Neural progenitor cell (in vitro differentiated cells): ENCODE measurements at places on chromosomes 1 and 21. TPM values are rescaled to one million over a fixed set of nuclear protein-coding genes. Genes with fewer than 3 reads are reported as not detected.

Gene BROX
- total RNA-seq, result 48.5 and 74.7 TPM in 2 replicates

DNA sequence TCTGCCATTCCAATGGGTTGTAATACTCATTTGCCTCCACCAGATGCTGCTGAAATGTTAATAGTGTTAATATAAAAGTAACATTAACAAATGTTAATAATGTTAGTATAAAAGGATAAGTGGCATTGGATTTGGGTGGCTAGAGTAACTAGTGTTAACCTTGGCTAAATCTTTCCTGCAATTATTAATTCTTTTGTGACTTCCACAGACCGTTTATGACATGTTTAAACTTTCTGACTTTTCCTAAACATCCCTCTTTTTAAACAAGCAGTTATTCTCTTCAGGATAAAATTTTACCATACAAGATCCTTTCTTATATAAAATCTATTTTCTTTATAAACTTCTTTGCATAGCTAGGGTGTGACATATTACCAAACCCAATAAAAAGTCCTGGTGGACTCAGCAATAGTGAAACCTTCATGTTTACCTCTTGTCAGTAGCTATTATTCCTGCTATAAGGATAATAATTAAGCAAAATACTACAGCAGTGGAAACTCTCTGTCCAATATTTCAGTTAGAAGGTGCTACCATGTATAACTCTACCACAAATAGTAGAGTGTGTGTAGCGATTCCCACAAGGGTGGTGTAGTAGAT, 41.5 kb downstream of the CCDC30 start:
- H3K4me1 ChIP-seq, result no peaks in the 10 kb centered on the region
- no peak overlapping the region for H3K27ac ChIP-seq
- H3K36me3 ChIP-seq, result no peaks in the 10 kb centered on the region
- H3K27me3 ChIP-seq, result no peaks in the 10 kb centered on the region
- no peak for DNase-seq

DNA sequence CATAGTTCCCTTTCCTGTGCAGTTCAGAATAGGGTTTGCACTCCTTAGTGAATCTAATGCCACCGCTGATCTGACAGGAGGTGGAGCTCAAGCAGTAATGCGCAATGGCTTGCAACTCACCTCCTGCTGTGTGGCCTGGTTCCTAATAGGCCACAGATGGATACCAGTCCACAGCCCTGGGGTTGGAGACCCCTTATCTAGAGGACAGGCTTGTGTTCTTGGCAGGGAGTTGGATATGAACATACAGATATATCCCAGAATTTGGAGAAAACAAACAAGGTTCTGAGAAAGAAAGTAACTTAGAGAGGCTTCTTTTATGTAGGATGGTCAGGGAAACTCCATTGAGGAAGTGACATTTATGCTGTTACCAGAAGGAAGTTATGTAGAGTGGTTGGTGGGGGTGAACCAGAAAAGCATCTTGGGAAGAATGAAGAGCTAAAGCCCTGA, 5.1 kb upstream of the PTPRC start:
- DNase-seq, result no peak
- H3K4me1 ChIP-seq, result no peaks in the 10 kb centered on the region
- no peak overlapping the region for H3K27ac ChIP-seq
- H3K27me3 ChIP-seq, result no peaks in the 10 kb centered on the region
- no peak overlapping the region for H3K4me3 ChIP-seq

Gene SPRR5
- total RNA-seq, result not detected in 2 replicates

- no peak for DNase-seq
- H3K4me1 ChIP-seq, result peaks cover 56% of the 10 kb centered on the region
- peak overlapping the region; percentile 90 for H3K4me3 ChIP-seq
- no peaks in the 10 kb centered on the region for H3K27me3 ChIP-seq
Observed at GRCh38 chr21:15060543-15061175, 4.1 kb downstream of the NRIP1 start.

Gene GJA5
- total RNA-seq, result 0.11 and 0.12 TPM in 2 replicates

Gene PKLR
- 0.53 and 0.54 TPM in 2 replicates for total RNA-seq

DNA sequence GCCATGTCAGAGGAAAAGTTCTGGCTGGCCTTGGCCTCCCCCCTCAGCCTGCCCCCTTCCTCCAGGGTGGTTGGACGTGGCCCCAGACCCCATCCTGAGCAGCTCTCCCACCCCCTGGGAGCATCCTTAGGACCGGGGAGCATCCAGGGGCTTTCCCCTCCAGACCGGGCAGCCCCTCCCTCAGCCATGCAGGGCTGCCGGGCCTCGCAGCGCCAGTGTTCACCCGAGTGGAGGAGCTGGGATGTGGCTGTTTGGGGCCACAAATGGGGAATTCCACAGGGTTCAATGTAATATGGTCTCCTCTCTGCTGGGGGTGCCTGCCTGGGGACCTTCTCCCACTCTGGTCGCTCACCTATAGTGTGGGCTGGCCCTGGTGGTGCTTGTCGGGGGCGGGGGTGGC, 4.2 kb upstream of the PFKL start:
- H3K27ac ChIP-seq, result no peak overlapping the region
- H3K4me1 ChIP-seq, result peaks cover 4% of the 10 kb centered on the region
- H3K27me3 ChIP-seq, result peaks cover 22% of the 10 kb centered on the region
- H3K36me3 ChIP-seq, result no peaks in the 10 kb centered on the region

Gene KLF17
- not detected in 2 replicates for total RNA-seq
